ENCODE measurements at places on chromosomes 2 and 18.

DNA sequence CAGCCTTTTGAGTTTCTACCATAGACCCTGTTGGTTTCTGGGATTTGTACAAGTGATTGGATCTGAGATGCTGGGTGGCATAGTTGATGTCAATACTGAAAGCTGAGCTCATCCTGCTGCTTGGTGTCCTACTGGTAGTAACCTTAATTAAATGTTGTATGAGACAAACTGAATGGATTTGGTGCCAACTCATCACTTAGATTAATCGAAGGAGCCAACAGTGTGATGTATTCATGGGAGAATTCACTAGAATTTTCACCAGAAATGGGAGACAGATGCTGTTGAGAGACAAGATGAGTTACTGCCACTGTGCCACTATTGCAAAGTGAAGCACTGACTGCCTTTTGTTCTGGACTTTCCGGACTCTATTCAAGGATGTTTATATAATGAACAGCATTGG is 158.5 kb downstream of the THADA start:
- no peak for DNase-seq

GRCh38 chr2:3620834-3621233 is 25.9 kb downstream of the COLEC11 start:
- DNase-seq, result no peak

DNA sequence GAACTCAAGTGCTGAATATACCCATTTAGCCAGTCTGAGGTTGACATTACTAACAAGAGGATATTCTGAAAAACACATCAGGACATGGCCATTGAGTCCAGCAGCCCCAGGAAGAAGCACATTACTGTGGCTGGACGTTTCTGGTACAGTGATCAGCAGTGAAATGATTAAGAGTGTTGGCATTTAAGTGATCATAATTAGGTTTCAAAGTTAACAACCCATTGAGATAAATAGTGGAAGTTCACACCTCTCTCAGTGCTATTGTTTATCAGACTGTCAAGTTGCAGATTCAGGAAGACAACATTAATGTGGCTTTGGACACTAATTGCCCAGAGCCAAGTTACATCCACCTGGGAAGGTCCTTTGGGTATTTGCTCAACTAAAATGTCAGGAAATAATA is 139.5 kb upstream of the GAREM1 start:
- DNase-seq, result no peak

DNA sequence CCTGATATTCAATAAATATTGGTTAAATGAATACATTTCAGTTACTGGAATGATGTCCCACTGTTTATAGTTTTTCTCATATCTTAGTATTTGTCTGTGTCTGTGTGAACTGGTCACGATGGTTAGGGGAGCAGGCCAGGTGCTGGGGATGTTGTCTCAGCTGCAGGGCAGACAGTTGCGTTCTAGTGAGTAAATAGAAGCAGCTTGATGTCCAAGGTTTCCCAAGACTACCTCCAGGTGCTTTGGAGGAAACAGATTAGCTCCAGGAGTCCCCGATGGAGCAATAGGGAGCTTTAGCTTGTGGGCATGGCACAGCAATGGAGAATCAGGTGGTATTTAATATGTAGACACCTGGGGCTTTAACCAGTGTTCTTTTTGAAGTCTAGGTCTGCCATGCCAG is 75.5 kb downstream of the GULP1 start:
- no peak for DNase-seq

DNA sequence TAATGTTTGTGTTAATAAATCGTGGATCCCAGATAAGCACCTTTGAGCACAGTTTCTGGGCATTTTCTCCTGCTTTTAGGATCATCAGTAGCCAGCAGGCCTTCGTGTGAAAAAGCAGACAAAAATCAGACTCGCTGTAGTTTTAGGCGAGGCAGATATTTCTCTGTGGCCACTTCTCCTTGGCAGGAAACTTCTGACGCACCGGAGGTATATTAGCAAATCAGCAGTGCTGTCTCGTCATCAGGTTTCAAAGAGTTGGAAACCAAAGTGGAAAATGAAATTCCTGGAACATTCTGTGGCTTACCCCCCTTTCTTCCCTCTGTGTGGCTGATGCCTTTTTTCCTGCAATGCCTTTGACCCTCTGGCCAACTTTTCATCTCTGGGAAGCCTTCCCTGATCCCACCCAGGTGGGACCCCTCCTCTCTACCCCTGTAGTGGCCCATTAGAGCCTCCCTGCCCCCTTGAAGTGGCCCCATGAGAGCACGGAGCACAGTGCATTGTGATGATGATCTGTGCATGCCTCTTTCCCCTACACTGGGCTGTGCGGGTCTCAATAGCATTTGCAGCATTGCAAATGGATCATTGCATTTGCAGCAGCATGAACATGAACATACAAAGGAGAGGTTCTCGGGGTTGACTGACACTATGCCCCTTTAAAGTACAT is 93.3 kb downstream of the RNF144A start:
- peak; percentile 81 for DNase-seq

GRCh38 chr2:150468350-150468960 is 19.0 kb downstream of the RND3 start:
- no peak for DNase-seq

DNA sequence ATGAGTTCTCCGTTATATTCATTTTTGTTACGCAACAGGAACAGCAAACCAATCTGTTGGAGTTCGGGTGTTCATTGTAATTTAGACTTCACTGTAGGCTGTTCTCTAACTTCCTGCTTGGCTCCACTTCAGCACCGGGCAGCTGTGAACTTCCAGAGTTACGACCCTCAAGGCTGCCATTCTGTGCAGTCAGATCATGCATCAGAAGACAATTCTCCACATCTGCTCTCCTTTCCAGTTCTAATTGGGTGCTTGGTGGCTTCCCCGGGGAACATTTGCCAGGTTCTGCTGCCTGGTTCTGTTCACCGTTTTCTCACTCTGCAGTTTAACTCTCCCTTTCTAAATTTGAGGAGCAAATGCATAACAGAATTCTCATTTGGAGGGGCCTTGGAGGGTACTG is 237.7 kb downstream of the NYAP2 start:
- DNase-seq, result no peak

GRCh38 chr18:27959101-27959500 is 217.8 kb downstream of the CDH2 start:
- DNase-seq, result no peak

DNA sequence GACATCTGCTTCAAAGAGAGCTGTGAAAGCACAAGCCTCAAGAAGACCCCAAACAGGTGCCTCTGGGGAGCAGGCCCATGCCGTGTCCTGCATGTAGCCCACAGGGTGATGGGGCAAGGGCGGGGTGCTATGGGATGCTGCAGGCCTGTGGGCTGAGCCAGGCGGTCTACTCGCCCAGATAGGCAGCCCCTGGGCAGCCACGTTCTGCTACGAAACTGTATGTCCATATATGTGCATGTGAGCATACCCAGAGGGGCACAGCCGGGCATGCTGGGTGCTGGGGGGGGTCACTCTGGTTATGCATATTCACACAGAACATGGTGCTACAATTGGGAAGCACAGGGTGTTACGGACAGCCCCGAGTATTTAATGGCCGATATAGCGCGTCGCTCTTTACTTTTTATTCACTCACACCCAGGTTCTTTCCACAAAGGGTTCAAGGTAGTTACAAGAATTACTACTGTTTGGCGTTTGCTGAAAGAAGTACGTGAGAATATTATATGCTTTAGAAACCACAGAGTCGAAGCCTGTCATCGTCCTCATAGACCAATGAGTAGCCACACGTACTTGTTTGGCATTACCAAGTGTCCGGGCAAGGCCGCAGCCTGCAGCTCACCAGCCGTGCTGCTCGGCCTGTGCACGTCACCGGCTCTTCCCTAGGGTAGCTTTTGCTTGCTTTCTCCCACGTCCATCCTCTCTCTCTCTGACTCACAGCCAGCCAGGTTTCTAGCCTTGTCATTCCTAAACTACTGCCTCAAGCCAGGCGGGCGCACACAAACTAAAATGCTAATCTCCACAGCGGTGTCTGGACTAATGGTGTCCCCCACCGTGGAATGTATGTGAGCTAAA is 14.4 kb downstream of the MTERF4 start:
- DNase-seq, result no peak

DNA sequence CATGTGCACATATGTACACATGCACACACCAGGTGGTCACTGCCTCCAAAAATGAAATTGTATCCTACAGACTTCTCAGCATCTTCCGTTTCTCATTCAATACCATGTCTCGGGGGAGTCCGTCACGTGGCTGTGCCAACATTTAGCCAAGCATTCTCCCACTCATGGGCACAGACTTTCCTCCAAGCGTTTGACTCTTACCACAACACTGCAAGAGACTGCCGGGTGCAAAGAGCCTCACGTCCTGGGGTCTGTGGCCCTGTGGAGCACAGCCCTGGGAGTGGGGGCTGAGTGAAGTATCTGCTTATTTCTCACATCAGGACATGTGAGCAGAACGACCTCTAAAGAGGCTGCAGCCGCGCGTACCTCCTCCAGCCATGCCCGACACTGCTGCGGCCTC is 28.0 kb downstream of the HDAC4 start:
- DNase-seq, result no peak

DNA sequence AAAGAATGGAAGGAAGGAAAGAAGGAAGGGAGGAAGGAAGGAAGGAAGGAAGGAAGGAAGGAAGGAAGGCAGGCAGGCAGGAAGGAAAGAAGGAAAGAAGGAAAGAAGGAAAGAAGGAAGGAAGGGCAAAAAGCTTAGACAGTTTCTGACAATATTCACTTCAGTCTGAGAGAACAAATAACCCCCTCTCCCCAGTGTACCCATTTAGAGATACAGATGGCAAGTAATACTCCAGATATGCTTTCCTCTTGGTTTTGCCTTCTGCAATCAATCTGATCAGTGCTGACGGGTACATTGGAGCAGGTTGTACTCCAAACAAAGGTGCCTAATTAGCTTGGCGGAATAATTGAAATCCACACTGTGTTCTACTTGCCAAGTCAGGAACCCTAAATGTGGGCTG is 534.6 kb upstream of the TMEFF2 start:
- DNase-seq, result no peak

GRCh38 chr2:222730366-222730999 is 59.0 kb downstream of the MOGAT1 start:
- no peak for DNase-seq

DNA sequence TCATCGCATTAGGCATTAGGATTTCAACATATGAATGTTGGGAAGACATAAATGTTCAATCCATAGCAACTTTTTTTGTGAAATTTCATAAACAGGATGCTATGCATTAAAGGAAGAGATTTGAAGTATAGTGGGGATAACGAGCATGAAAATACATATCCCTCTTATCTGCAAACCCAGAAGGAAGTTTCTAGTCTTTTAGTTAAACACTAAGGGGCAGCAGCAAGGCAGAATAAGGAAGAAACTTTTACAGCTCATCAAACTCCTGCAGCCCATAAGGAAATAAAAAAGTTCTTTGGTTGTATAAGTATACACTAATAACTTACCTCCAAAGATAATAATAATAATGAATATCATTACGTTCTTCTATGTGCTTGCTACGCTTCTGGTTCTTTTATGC is 81.5 kb downstream of the CD226 start:
- no peak for DNase-seq

GRCh38 chr18:26777351-26778053 is 88.0 kb downstream of the AQP4 start:
- no peak for DNase-seq

GRCh38 chr2:237662671-237663093 is 35.3 kb downstream of the LRRFIP1 start:
- peak; percentile 65 for DNase-seq

- DNase-seq, result peak; percentile 75
Observed at GRCh38 chr2:15159751-15160177, 401.4 kb downstream of the NBAS start.

DNA sequence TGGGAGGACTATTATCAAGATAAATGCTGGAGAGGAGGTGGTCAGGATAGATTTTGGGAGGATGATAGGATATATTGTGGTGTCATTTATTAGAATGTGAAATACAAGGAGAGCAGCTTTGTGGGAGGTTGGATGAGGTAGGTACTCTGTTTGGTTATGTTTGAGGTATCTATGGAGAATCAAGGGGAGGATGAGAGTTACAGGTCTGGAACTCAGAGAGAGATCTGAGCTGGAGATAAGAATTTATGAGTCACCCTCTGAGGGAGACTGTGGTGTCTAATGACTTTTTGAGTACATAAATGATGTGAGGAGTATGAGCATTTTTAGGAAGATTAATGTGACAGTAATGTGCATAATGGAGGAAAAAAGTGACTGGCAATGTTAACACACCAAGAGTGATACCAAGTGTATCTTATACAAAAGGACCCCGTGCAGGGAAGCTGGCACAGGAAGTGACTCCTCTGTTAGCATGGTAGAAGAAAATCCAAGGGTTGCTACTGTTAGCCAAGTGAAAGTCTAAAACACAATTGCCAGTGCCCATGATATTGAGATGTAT is 48.2 kb downstream of the CRIM1 start:
- DNase-seq, result peak; percentile 77
